ENCODE measurements at places on chromosomes 3 and 15. TPM values are rescaled to one million over a fixed set of nuclear protein-coding genes. Genes with fewer than 3 reads are reported as not detected.

- no peak for DNase-seq
Measured at GRCh38 chr3:114205541-114205940, 26.7 kb upstream of the DRD3 start.

DNA sequence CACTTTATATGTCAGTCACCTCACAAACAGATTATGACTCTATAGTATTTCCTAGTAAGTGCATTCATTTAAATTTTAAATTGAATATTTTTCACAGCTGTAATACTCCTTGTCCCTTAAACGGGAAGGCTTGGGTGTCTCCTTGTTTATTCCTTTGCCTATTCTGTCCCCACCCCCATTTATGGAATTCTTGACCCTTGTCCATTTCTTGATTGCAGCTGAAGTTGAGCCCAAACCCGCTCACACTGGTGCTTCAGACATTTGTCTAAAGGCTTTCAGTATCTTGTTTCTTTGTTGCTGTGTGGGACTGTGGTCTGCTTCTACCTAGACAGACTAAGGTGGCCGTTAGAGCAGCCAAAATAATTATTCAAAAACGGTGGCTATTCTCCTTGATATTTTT lies 449.7 kb downstream of the FOXP1 start:
- no peak for DNase-seq

DNA sequence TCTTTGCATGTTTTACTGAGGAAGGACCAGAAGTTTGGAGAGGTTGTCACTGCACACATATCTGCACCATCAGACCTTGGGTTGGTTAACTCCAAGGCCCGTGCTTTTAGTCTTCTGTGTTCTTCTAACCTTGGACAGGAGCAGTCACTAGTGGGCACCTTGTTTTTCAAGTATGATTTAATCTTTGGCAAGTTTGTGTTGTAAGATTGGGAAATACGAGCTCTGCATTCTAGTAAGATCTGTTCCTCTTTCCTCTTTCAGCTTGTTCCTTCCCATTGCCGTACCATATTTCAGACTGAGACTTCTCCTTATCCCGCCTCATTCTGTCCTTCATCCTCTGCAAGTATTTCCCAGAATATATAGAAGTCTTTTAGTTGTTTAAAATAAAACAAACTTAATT lies 5.1 kb downstream of the TMOD2 start:
- DNase-seq = no peak

- no peak for DNase-seq
Measured at GRCh38 chr15:66947471-66947870, 117.9 kb upstream of the SMAD3 start.

- no peak for DNase-seq
Measured at GRCh38 chr3:150251187-150252062, 156.7 kb upstream of the TSC22D2 start.

Gene CHST13
- total RNA-seq = 0.20 TPM

DNA sequence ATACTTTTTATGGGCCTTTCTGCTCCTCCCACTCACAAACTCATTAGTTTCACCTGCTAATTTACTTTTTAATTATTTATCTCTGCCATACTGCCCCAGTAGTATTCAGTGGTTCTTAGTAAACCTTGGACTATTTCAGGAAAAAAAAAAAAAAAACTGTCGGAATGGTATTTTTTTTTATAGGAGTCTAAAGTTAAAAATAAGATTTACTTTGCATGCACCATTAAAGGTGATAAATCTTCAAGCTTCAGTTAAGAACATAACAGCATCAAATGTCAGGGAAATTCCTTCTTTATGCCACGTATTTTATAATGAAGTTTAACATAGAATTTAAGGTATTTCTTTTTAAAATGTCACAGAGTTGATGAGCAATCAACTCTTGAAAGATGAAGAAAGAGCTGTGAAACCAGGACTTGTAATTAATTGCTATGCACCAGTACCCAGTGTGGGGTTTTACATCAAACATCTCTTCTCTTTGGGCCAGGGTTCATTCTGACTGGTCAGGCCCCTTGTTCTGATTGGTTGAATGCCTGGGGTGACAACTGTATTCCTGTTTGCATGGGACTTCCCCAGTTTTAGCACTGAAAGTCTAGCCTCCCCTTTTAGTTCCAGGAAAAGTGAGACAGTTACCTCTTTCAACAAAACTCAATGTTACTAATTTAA lies 40.3 kb upstream of the PTPRG start:
- DNase-seq = no peak

DNA sequence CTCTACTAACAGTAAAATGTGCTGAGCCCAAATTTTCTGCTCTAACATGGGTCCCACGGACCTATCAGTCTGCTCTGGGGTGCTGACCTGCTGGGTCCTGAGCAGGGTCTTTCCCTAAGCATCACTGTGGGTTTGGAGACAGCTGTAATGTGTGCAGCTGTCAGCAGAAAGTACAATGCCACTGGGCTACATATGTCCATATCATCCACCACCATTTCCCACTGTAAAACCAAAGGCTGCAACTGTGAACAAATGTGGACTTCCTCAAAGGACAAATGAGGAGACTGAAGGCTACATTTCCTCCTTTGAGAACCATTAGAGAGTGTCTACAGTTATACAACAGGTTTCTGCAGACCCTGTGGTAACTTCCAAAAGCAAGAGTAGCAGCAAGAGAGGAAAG lies 33.8 kb upstream of the IP6K2 start:
- no peak for DNase-seq

DNA sequence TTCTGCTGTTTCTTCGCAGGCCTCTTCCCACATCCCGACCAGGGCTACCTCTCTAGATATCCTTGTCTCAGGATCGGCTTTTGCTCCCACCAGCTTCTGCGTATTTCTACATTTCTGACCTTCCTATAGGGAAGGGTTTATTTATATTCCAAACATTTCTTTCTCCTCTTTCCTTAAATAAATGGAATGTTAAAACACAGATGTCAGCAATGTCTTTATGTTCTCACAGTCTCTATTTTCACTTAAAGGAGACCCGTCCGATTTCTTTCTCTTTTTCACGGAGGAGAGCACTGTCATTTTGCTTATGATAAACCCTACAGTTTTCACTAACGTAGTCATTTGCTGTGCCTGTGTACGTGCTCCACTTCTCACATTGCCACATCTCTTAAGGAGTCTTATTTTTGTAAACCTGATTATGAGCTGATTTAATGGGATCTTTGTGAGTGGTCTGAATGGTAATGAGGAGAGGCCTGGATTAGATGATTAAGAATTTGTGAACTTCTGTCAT lies 630 bp downstream of the KIF15 start:
- DNase-seq = no peak

GRCh38 chr3:28322464-28322863 lies 26.1 kb upstream of the ZCWPW2 start:
- DNase-seq = no peak

GRCh38 chr15:82882273-82882928 lies 70.1 kb downstream of the HOMER2 start:
- no peak for DNase-seq
